ENCODE measurements at places on chromosomes 5 and 9. TPM values are rescaled to one million over a fixed set of nuclear protein-coding genes. Genes with fewer than 3 reads are reported as not detected.
A peak's percentile ranks its signal among the peaks of the same experiment; 100 is the strongest.

- H3K36me3 ChIP-seq: no peaks in the 10 kb centered on the region
- H3K4me3 ChIP-seq: no peak overlapping the region
- no peaks in the 10 kb centered on the region for H3K4me1 ChIP-seq
- H3K27ac ChIP-seq: no peak overlapping the region
Observed at GRCh38 chr5:39799242-39799641, 374.5 kb upstream of the DAB2 start.

DNA sequence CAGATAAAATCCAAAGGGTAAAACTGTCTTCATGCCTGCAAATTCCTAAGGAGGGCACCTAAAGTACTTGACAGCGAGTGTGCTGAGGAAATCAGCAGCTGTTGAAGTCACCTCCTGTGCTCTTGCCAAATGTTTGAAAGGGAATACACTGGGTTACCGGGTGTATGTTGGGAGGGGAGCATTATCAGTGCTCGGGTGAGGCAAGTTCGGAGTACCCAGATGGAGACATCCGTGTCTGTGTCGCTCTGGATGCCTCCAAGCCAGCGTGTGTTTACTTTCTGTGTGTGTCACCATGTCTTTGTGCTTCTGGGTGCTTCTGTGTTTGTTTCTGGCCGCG lies 727 bp upstream of the ADRB2 start:
- H3K27me3 ChIP-seq: peaks cover 2% of the 10 kb centered on the region
- DNase-seq: no peak
- H3K4me1 ChIP-seq: peaks cover 16% of the 10 kb centered on the region
- H3K36me3 ChIP-seq: no peaks in the 10 kb centered on the region
- H3K27ac ChIP-seq: peak overlapping the region; percentile 53
- H3K4me3 ChIP-seq: peak overlapping the region; percentile 65

- H3K4me1 ChIP-seq: no peaks in the 10 kb centered on the region
- no peak for DNase-seq
- no peaks in the 10 kb centered on the region for H3K27me3 ChIP-seq
- H3K36me3 ChIP-seq: no peaks in the 10 kb centered on the region
Observed at GRCh38 chr5:149766460-149767280, 36.6 kb downstream of the PPARGC1B start.

- DNase-seq: peak; percentile 39
- no peaks in the 10 kb centered on the region for H3K4me1 ChIP-seq
- H3K27ac ChIP-seq: no peak overlapping the region
- H3K27me3 ChIP-seq: no peaks in the 10 kb centered on the region
Observed at GRCh38 chr5:93915142-93915553, 173.7 kb upstream of the POU5F2 start.

The CAMK4 gene
- 167 TPM for total RNA-seq

DNA sequence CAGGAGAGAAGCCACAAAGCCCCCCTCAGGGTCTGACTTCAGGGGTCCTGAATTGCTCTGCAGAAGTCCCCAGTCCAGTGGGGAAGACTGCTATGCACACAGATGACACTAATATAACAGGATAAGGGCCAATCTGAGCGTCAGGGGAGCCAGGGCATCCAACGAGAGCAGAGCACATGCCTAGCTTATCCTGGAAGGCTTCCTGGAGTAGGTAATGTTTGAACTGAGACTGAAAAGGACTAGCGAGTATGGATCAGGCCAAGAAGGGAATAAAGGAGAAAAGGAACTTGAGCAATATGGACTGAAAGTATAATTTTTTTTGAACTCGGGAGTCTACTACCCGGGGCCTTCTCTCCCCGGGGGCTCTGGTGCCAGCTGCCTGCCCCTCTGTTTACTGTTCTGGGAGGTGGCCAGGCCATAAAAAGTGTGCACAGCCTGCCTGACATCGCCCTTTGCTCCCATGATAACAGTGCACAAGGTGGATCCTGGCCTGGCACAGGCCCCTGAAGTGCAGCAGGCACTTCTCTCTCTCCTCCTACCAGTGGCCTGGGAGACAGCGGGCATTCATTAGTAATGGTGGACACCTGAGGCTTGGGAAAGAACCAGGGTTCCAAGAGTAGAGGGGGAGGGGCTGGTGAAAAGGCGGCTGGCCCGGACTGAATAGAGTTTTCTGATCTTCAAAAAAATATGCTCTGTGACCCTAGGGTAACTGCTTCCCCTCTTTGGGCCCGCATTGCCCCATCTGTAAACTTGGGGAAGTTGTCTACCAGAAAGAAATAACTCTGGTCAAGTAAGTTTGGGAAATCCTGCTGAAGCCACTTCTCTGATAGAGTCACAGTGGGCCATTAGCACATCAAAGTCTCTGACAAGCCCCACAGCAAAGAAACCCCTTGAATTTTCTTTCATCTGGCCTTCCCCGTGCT lies 4.6 kb upstream of the SLC6A7 start:
- no peak overlapping the region for H3K27ac ChIP-seq
- H3K36me3 ChIP-seq: no peaks in the 10 kb centered on the region
- no peaks in the 10 kb centered on the region for H3K4me1 ChIP-seq
- no peak overlapping the region for H3K4me3 ChIP-seq
- peaks cover 3% of the 10 kb centered on the region for H3K27me3 ChIP-seq

The FYB1 gene
- 639 TPM for total RNA-seq

- H3K4me3 ChIP-seq: no peak overlapping the region
- H3K4me1 ChIP-seq: no peaks in the 10 kb centered on the region
- DNase-seq: no peak
Observed at GRCh38 chr9:4831119-4831518, 38.4 kb downstream of the RCL1 start.

DNA sequence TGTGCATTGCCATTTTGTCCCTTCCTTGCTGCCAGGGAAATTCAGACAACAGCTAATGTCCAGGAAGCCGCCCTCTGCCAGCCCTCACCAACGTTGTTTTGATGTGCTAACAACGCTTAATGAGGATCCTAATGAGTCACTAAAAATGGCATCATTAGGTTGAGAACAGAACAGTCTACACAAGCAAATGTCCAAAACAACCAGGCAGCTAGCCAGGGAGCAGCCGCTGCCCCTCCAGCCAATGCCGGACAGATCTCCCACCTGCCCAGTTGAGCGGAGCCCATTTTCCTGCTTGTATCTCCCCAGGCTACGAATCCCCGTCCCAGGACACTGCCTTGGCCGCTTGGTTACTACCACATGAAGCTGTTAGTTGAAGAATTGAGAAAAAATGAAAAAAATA lies 40.4 kb upstream of the UNC5A start:
- no peaks in the 10 kb centered on the region for H3K4me1 ChIP-seq
- no peak overlapping the region for H3K27ac ChIP-seq
- no peak overlapping the region for H3K4me3 ChIP-seq
- no peak for DNase-seq
- H3K36me3 ChIP-seq: no peaks in the 10 kb centered on the region
- H3K27me3 ChIP-seq: peaks cover 13% of the 10 kb centered on the region

The TCERG1 gene
- 86.9 TPM for total RNA-seq

DNA sequence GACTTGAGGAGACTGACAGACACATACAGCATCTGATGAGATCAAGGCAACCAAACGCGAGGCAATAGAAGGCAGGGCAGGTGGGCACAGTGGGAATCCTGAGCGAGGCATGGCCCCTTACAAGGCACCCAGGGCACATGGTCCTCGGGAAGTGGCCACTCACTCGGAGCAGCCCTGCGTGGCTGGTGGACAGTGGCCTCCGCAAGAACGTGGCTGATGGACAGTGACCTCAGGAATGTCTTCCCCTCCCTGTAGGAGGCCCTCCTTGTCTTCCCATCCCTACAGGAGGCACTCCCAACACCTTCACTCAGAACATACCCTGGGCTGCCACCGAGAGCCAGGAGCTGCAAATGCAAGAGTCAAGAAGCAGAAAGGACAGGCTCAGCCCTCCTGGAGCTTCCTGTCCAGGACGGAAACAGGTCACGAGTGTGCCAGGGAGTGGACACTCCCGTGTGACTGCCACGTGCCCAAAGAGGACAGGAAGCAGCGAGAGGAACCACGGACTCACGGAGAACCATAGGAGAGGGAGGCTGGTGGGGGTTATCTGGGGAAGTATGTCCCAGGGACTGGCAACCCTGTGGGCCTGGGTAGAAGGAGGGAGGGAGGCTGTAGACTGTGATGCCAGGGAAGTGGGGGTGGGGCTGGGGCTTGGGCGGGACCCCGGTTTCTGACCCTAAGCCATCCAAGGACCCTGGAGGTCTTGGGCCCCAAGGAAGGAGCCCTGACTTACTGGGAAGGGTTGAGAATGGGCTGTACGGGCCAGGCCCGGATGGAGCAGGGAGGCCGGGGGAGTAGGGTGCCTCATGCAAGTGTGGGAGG lies 321.9 kb upstream of the IRX4 start:
- H3K27ac ChIP-seq: no peak overlapping the region
- H3K27me3 ChIP-seq: no peaks in the 10 kb centered on the region
- H3K4me3 ChIP-seq: no peak overlapping the region
- no peak for DNase-seq

The MARVELD2 gene
- 0.52 TPM for total RNA-seq

Measured in CD4-positive, CD25-positive, alpha-beta regulatory T cell (primary cell).